Hippocampal formation (tissue), 2 donors: ENCODE measurements at places on chromosomes 11 and 22.

GRCh38 chr11:110337570-110338193, 41.3 kb upstream of the RDX start:
- no peak for DNase-seq

GRCh38 chr22:48358886-48359612, 1468.6 kb downstream of the BRD1 start:
- no peak for DNase-seq

DNA sequence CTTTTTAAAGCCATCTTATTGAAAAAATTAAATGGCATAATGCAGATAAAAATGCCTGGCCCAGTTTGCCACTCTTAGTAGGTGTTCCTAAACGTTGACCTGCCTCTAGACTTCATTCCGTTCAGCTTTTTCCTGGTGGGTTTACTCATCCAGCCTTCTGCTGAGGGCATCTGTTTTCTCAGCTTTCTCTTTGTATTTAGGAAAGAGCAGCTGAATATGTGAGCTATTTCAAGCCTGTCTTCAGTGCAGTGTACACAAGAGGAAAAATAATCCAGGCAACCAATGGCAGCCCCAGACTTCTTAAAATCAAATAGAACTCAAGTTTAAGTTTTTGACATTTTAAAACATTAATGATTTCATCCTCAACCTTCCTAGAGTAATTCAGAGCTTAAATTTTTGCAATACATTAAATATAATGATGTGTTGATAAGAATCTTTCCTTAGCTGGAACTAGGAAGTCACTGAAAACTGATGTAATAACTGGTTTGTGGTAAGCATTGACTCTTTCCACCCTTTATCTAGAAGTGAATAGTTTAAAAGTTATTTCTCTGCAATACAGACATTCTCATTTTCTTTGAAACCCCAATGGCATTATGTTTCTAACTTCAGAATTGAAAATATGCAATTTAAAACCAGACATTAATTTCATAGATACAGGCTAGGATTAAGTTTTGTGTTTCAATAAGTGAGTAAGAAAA, 165.4 kb downstream of the AASDHPPT start:
- DNase-seq: peak; percentile 39

DNA sequence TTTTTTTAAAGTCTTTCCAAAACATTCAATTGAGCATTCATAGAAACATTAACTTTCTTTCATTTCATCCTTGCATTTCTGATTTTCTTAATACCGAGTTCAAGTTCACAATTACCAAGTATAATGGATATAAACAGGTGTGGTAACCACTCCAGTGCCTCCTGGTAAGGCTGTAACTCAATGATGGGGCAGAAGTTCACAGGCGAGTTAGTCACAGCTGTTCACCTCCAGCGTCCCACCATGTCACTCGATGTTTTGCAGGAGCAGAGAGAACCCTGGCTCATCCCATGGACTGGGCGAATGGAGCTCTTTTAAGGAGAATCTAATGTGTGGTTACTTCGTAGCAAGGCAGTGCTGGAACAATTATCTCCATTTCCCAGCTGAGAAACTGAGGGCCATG, 94.4 kb upstream of the ALX4 start:
- no peak for DNase-seq

DNA sequence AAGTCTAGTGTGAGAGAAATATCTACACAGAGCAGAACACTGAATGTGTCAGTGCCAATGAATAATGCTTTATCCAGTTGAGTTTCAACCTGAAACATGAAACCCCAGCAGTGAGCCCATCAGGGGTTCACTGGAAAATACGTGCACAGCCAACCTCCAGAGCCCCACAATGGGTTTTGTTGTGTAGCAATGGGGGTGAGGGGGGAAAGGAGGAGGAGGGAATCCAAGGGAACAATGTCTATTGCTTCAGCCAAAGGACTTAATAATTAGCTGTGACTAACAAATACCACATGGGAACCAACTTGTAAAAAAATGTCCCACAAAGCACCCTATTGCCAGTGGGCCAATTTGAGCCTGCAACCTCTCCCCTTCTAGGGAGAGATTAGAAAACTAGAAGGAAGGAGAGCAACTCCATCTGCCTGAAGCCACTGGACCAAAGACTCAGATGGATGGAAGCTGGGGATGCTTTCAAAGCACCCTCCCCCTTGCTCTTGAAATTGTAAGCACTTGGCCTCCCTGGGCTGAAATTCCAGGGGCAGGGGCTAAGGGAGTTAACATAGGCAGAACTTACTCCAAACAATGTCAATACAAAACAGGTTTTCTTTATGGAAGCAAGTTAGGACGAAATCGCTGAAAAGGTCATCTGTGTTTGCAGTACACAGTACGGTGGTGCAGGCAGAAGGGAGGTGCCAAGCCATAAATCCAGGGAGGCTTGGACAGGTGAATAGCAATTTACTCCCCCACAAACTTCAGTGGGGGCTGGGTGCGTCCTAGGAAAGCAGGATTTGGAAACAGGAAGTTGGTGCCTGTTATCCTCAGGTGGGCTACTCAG, 99.8 kb downstream of the ARL14EP start:
- no peak for DNase-seq

- no peak for DNase-seq
Observed at GRCh38 chr11:112255067-112255720, 5.5 kb downstream of the PLET1 start.

GRCh38 chr22:41776381-41776780, 24.1 kb upstream of the CCDC134 start:
- DNase-seq: no peak

- DNase-seq: no peak
Observed at GRCh38 chr11:18523084-18523483, 3.7 kb downstream of the TSG101 start.

- DNase-seq: no peak
Observed at GRCh38 chr11:33674035-33674814, 26.4 kb downstream of the C11orf91 start.

GRCh38 chr11:45674481-45675190, 9.2 kb upstream of the CHST1 start:
- DNase-seq: no peak

DNA sequence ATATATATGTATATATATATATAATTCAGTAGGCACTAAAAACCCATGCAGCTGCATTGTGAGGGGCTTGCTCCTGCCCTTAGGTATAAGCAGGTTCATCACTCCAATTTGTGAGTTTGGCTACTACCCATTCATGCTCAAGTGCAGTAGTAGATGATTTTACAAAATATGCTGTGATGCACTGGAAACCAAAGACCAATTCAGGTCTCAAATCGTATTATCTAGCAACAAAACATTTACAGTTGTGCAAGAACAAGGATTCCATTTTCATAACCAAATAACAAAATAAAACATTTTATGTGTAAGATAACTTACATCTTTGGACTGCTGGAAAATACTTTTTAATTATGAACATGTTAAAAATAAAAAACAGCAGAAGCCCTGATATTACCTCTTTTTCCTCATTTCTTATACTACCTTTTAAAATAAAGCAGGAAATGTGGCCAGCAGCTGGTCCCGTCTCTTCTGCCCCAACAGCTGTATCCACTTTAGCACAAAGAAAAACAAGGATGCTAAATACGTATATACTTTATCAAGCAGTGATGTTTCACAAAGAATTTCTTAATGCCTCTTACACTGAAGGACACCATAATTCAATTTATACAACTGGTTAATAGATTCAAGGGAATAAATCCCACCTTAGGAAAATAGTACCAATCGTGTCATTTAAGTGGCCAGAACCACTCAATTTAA, 2.8 kb downstream of the CREBZF start:
- no peak for DNase-seq

DNA sequence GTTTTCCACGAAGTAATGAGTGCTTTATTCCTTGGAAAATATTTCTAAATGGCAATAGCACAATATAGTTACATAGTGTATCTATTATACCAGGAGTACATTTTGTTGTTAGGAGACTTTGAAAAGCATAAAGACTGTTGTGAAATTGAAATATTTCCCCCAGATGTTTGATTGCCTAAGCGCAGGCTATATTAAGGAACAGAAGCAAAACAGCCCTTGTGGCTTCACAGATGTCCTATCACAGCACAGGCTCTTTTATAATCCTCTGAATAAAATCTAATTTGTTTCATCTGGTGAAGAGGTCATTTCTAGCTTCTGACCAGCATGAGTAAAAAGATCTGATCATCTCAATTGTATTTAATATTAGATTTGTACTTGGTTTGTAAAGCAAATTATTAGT, 48.2 kb downstream of the BSX start:
- no peak for DNase-seq

- no peak for DNase-seq
Observed at GRCh38 chr11:16028419-16028818, 327.9 kb downstream of the SOX6 start.

DNA sequence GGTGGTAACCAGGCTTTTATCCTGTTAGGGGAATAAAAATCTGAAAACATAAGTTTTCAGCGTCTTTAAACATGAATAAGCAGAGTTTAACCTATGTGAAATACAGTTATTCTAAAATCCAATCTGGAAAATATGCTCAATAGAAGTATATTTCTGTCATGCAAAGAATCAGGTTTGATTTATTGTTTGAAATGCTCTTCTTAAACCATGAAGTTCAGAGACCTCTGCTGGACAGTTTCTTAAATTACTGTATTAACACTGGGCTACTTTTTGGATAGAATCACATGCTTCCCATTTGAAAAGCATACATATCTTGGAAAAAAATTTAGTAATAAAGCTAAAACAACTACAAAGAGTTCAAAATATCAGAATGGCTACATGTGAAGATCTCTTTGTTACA, 25.4 kb downstream of the APIP start:
- DNase-seq: peak; percentile 77

DNA sequence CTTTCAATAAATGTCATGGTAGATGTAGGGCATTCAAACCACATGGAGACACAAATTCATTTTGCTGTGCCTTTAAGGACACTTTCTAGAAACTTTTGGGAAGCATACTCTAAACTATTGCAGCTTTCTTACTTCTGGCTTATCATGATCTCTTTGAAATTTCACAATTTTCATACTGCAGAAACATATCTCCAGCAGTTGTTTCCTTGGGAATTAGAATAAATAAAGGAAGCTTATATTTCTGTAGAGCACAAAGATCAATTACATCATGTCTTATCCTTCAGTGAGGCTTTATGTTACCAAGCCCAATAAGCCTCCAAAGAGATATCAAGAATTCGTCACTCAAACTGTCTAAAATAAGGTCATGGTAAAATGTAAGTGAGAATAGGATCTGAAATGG, 74.5 kb upstream of the RAB38 start:
- no peak for DNase-seq

GRCh38 chr11:29495676-29496075, 521.2 kb downstream of the KCNA4 start:
- no peak for DNase-seq

DNA sequence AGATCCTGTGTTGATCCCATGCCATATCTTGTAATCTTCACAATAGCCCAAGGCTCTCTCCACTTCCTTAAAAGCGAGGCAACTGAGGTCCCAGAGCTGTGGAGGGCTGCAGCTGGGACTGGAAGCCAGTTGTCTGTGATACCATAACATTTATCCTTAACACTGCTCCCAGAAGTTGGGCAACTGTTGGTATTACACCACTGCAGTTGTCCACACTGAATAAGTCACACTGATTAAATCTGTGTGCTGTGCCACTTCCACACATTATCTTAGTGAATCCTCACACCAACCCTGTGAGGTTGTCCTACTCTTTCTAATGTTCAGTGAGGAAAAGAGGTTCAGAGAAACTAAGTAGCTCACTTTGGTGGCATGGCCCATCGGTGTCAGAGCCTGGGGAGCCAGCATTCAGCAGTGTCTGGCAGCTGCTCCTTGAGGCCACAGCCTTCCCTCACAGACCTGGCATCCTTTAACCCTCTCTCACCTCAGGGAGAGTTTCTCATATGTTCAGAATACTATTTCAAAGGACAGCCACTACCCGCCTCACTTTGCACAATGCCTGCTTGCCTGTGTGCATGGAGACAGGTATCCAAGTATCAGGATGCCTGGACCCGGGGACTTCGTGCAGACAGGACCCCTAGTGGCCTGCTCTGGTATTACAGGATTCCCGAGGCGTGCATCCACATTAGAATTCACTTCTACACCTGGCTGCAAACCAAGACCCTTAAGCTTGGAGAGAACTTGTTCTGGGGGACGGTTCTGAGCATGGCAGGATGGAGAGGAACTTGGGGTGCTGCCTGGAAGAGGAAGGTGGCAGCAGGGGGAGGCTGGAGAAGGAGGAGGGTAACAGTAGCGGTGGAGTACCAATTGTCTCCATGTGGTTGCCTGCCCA, 221.9 kb upstream of the TBCEL start:
- DNase-seq: peak; percentile 48

DNA sequence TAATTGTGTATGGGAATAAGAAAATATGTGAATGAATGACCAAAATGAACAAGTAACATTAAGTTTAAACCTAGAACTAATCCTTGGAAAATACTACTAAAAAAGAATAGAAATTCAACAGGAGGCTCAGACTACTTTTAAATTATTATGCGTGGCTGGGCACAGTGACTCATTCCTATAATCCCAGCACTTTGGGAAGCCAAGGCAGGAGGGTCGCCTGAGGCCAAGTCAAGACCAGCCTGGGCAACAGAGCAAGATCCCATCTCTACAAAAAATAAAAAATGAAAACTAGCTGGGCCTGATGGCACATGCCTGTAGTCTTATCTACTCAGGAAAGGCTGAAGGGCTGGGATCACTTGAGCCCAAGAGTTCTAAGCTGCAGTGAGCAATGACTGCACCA, 85.4 kb upstream of the CLNS1A start:
- DNase-seq: no peak

GRCh38 chr11:19617696-19618523, 94.7 kb upstream of the NAV2 start:
- DNase-seq: no peak

DNA sequence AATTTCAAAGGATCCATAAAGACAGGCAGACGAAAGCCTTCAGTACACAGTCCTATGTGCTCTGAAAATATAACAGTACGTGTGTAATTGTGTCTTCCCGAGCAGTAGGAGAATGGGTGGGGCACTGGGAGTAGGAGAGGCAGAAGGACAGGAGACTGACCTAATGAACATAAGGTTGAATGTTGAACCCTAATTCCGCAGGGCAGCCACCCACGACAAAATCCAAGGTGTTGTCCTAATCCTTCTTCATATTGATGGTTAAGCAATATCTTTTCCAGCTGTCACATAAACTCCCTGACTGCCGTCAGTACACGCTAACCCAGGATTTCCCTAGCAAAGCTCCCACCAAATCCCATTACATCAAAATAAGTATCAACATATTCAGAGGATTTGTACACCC, 34.5 kb downstream of the SPATA19 start:
- no peak for DNase-seq

DNA sequence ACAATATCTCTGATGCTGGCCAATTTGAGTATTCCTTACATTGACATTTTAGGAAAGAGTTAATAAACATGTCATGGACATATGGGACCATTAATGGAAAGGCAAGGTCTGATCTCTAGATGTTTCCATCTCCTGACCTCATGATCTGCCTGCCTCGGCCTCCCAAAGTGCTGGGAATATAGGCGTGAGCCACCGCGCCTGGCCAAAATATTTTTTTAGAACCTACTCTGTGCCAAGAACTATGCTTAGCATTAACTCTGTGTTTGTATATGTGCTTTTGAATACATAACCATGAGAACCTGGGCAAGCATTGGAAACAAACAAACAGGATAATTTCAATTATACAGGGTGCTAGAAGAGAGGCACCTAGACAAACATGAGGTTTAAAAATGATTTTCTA, 123.2 kb downstream of the ATG16L2 start:
- DNase-seq: no peak
